ENCODE measurements at places on chromosomes 5 and 9. TPM values are rescaled to one million over a fixed set of nuclear protein-coding genes. Genes with fewer than 3 reads are reported as not detected.

Gene RGS7BP
- polyA plus RNA-seq, result 15.4 TPM

Gene GNG10
- 69.6 TPM for polyA plus RNA-seq

Gene PPIC
- polyA plus RNA-seq, result not detected

Gene BTNL9
- 18.7 TPM for polyA plus RNA-seq

Gene IFNA21
- not detected for polyA plus RNA-seq

Gene SYNPO
- not detected for polyA plus RNA-seq

Gene SLC6A7
- polyA plus RNA-seq, result 4.6 TPM

Gene OR1J2
- not detected for polyA plus RNA-seq

Measured in neural cell (in vitro differentiated cells).